ENCODE measurements at places on chromosomes 11 and 22. TPM values are rescaled to one million over a fixed set of nuclear protein-coding genes. Genes with fewer than 3 reads are reported as not detected.

DNA sequence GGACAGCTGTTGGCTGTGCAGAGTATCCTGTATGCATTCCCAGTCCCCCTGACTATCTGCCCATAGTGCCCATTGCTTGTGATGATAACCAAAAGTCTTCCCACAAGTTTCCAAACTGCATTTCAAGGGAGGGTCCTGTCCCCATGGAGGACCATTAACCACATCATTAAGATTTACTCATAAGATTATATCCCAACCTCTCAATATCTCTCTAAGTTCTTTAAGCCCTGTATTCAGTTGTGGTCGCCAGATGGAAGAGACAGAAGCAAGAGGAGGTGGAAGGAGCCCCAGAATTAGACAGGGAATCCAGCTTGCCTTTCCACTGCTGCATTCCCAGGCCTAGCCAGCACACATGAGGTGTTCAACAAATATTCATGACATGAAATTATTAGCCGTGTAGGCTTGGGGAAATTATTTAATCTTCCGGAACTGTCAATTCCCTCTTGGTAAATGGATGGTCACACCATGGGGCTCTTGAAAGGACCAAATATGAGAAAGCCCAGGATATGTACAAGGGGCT, 42.6 kb upstream of the TIMP3 start:
- H3K27ac ChIP-seq = no peak overlapping the region
- no peaks in the 10 kb centered on the region for H3K4me1 ChIP-seq

The LRP5 gene
- total RNA-seq = 171 TPM

DNA sequence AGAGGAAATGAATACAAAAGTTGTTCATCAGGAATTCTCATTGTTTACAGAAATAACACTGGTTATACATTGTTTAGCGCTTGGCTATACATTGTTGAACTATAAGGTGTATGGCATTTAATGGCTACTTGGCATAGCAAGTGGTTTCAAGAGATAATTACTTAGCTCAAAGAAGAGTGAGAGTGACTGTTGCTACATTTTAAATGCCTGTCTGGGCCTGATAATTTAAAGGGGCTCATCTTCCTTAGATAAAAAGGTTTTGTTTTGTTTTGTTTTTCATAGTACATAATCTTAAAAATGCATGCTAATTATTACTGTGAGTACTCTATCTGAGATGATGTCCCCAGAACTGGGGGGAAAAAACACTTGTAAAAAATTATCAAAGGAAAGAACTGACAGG, 1.5 kb upstream of the SMPD1 start:
- H3K36me3 ChIP-seq = no peaks in the 10 kb centered on the region
- H3K27me3 ChIP-seq = no peaks in the 10 kb centered on the region
- H3K27ac ChIP-seq = no peak overlapping the region
- H3K4me3 ChIP-seq = no peak overlapping the region

GRCh38 chr11:111836721-111837120, 34.7 kb downstream of the ALG9 start:
- H3K27ac ChIP-seq = no peak overlapping the region
- no peaks in the 10 kb centered on the region for H3K27me3 ChIP-seq
- H3K36me3 ChIP-seq = no peaks in the 10 kb centered on the region
- DNase-seq = no peak
- H3K4me3 ChIP-seq = no peak overlapping the region
- peaks cover 3% of the 10 kb centered on the region for H3K4me1 ChIP-seq

DNA sequence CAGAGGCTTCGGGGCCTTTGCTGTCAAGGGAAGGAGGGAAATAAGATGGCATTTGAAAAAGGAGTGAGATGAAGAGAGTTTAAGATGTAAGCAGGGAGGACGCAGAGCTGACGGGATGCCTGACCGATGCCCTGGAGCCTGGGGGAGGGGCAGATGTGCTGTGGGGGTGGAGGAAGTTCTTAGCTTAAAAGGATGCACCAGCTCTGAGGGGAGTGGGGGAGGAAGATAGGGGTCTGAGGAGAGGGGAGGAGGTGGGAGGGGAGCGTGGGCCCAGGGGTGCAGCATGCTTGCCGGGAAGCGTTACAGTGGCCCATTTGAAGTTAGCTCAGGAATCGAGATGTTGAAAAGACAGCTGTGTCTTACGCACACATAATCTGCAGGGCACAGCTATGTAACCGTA, 56.3 kb downstream of the RPS6KA4 start:
- H3K27ac ChIP-seq = no peak overlapping the region
- H3K4me1 ChIP-seq = no peaks in the 10 kb centered on the region
- no peak for DNase-seq
- H3K27me3 ChIP-seq = no peaks in the 10 kb centered on the region

Data from Panc1 (cell line).